ENCODE measurements at places on chromosomes 6 and 20.

DNA sequence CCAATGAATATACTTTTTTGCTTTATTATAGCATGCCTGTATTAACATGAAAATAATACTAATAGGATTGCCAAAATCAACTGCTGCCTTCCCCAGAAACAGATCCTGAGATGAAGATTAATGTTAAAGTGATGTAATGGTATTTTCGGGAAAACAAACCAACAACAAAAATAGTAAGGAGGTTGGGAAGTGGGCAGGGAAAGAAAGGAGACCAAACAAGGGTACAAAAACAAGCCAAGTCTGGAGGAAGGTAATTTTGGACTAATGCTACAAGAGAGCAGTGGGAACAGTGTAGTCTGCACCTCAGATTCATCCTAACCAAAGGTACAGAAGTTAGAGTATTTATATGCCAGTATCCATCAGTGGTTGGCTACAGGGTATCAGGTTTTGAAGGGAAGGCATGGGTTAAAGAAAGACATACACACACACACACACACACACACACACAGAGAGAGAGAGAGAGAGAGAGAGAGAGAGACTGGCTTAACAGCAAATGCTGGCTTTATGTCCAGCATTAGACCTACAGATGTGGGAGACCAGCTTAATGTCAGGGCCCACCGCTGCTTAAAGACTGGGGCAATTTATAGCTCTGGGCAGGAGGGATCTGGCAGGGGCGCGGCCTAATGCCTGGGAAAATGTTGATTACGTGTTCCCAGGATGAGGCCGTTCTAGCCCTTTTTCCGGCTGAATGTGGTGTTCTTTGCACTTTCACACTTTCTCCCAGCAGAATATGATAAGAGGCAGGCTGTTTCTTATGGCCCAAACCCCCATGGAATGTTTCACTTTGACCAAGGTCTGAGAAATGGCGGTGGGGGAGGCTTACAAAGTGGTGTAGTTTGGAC, 3.8 kb upstream of the SLC17A1 start:
- DNase-seq: no peak

DNA sequence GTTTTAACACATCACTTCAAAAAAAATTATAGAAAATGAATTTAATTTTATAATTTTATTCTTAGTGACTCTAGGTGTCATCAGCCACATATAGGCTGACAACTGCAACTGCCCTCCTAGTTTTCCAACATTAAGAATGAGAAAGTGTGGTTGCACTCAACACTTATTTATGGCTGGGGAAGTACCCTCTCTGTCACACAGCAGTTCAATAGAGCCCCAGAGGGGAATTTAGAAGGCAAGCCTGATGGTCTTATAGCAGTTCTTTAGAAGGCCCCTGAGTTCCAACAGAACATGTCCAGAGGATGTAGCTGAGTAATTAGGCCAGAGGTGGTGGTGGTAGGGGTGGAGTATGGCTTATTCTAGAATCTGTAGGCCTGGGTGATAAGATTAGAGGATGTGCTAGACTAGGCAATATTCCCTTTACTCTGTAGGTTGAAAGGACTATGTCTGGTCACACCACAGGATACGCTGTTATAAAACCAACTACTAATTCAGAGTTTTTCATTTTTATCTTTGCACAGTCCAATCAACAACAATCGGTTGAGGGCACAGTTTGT, 226.5 kb upstream of the CITED2 start:
- DNase-seq: no peak

- no peak for DNase-seq
Observed at GRCh38 chr6:168363811-168364792, 44.5 kb upstream of the DACT2 start.

DNA sequence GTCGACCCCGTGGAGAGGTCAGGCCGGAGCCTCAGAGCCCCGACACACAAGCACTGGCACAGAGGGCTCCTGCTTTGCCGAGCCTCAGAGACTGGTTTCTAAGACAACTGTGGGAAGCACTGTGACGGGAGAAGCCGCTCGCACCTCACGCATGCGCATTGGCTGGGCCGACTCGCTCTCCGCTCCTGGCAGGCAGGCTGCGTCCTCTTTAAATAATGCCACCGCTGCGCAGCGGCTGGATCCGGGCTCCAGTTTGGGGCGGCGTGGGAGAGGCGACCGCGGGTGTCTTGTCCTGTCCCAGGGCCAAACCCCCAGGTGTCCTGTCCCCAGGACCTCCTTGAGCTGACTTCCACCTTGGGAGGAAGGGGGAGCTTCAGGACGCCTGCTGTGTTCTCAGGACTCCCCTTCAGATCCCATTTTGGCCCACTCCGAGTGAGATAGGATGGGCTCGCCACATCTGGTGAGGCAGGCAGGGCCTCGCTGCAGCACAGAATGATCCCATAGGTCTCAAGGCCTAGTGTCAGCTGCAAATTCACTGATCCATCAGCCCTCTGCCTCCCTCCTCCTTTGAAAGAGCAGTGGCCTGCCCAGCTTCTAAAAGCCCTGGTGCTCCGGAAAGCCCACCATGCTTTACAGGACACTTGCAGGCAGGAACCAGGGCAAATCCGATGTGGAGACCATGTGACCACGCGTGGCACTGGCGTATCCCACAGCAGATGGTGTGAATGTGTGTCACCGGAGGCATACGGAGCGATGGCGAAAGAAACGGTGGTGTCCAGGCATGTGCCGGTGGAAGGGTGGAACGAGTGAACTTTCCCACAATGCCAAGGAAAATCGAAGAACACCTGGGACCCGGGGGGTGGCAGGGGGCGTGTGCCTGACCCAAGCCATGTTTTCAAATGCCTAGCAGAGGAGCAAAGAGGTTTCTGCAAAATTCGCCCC, 169.3 kb upstream of the ZNF337 start:
- peak; percentile 26 for DNase-seq

DNA sequence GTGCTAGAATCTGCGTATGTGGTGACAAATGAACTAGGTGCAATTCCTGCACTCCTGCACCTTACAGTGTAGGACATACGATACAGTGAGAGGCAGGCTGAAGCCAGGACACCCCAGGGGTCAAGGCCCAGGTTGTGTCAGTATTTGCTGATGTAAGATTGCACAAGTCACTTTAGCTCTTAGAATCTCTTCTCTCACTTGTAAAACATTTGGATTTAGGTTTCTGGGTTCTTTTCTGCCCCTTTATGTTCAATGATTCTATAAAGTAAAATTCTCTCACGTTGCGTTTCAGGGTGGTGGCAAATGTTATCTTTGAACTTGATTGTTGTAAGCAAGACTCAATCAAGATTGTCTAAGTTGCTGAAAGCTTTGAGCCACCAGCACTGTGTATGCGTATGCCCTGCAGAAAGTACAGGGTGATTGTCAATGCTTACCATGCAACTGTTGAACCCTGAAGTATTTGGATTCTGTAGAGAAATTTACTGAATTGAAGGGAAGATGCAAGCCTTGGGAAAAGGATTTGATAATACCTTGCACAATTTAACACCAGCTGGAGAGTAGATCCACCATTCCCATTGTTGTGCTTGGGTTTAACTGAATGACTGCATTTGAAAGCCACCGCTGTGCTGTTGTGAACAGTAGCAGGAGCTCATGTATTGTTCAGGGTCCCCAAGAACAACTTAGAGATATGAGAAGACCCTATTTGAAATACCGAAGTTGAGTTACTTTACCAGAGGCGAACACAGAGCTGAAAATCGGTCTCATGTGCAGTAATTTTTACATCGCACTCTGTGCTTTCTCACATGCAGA, 106.1 kb upstream of the CITED2 start:
- DNase-seq: no peak

GRCh38 chr6:45576648-45577624, 199.2 kb upstream of the SUPT3H start:
- no peak for DNase-seq

DNA sequence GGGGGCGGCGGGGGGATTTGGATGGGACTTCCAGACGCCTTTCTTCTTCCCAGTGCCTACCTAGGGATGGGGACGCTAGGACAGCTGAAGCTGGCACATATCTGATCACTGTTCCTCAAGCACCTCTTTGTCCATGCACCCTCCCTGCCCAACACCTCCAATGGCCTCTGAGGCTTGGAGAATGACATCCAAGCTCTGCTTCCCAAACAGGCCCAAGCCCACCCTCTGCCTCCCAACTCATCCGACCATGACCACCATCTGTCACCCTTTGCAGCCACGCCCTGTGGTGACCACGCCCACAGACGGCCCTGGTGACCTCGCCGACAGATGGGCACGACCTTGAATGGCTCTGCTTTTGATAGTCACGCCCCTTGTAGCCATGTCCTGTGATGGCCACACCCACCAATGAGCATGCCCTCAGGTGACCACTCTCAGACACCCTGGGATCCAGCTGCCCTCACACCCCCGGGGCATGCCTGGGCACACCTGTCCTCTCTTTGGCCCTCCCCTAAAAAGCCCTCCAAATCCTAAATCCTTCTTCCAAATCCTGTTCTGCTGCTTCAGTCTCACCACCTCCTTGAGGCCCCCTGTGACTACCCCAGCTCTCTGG, 51.0 kb downstream of the SSR1 start:
- DNase-seq: no peak

DNA sequence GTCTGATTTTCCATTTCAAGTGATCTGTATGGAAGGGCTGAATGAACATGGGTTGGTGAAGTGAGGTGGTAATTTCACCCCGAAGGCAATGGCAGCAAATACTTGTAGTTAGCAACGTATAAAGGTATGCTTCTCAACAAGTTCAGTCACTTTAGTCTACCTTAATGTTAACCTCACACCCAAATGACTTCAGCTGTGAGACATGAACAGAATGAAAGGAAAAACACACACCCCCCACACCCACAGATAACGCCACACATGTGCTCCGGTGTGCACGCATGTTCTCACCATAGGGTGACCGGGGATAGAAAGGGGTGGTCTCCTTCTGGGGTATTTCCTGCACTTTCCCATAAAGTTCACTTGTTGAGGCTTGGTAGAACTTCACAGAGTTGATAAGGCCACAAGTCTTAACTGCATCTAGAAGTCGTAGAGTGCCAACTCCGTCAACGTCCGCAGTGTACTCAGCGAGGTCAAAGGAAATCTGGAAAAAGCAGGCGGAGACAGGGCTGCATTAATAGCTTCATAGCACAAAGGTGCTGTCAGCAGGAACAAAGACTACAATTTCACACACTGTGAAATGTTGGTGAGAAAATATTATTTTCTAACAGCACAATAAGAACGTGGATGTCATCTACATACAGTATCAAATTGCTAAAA, 284.8 kb downstream of the GMDS start:
- no peak for DNase-seq

DNA sequence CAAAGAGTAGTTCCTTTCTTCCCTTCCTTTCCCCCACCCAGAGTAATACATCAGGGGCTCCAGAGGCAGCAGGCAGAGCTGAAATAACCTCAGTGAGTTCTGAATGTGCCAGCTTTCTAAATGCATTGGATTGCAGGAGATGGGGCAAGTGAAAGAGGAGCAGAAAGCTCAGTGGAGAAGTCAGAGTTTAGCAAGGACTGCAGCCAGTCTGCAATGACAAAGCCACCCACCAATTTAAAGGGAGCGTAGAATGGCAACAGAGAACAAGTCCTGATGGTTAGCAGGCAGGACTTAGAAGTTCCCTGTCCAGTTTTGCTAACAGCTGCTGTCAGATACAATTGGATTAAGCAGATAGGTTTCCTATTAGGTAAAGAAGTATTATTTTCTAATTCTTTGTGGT, 203.4 kb upstream of the RIN2 start:
- no peak for DNase-seq

GRCh38 chr6:26363882-26364701, 906 bp upstream of the BTN3A2 start:
- no peak for DNase-seq

- DNase-seq: no peak
Observed at GRCh38 chr20:11255860-11256259, 582.1 kb upstream of the JAG1 start.

GRCh38 chr6:27806981-27807440, 105.2 kb downstream of the OR2B2 start:
- DNase-seq: no peak

GRCh38 chr6:109009962-109010704, 84.5 kb downstream of the SESN1 start:
- no peak for DNase-seq

- DNase-seq: no peak
Observed at GRCh38 chr6:39079197-39080125, 30.9 kb downstream of the GLP1R start.

DNA sequence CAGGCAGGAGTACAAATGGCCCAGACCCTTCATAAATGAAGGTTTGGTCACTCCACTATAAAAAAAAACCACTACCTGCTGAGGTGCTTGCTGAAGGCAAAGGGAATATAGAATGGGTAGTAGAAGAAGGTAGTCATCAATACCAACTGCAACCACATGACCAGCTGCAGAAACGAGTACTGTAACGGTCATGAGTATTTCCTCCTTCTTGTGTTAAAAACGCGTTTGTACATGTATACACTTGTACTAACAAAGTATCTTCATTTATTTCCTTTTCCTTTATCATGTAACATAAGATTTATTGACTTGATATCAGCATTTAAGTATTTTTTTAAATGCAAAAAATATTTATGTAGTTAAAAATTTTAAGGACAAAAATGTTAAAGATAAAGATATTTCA, 238.6 kb downstream of the TFAP2B start:
- DNase-seq: no peak

- DNase-seq: no peak
Observed at GRCh38 chr6:71072508-71072907, 115.6 kb upstream of the B3GAT2 start.

DNA sequence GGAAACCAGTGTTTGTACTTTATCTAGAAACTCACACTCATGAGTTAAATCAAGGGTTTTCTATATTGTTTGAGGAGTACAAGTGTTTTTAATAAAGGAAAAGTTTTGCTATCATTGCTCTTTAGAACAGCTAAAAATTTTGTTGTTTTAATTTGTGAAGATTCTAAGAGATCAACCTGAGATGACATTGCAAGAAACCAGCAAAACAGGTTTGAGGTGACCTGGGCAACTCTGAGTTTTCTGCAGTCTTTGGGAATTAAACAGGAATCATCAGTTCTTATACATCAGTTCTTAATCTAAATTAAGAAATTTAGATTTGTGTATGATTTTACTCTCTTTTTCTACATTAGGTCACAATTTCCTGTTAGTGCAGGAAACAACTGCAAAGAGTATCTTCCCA, 114.5 kb downstream of the JAG1 start:
- DNase-seq: no peak

GRCh38 chr6:35474942-35475570, 6.9 kb downstream of the RPL10A start:
- DNase-seq: no peak

- no peak for DNase-seq
Observed at GRCh38 chr6:1536526-1537429, 72.9 kb upstream of the FOXC1 start.

- no peak for DNase-seq
Observed at GRCh38 chr6:5851261-5851757, 155.4 kb downstream of the NRN1 start.

GRCh38 chr6:20746805-20747558, 212.7 kb downstream of the CDKAL1 start:
- no peak for DNase-seq
